ENCODE measurements at places on chromosomes 11 and 22.

- peak; percentile 57 for DNase-seq
These were observed 41.4 kb upstream of the TTLL12 start for GRCh38 chr22:43228330-43228729.

GRCh38 chr11:90220391-90220790 lies 2.5 kb downstream of the CHORDC1 start:
- no peak for DNase-seq

GRCh38 chr11:132072044-132072857 lies 701.8 kb downstream of the NTM start:
- peak; percentile 76 for DNase-seq

- peak; percentile 83 for DNase-seq
These were observed 886 bp downstream of the PITPNM1 start for GRCh38 chr11:67504005-67504949.

DNA sequence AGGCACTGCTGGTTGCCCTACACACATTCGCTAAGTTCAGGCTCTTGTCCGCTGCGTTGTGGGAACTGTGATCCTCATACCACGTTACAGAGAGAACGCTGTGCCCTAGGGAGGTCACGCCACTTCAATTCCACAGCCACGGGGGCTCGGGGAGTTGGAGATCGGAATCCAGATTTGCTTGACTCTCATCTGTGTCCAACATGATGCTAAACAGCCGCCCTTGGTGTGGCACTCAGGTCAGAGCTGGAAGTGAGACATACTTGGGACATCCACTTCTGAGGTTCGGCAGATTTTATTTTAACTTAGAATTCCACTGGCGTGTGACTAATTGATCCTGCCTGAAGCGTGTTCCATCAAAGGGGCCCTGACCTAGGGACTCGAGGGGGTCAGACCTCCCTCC lies 41.7 kb downstream of the RIBC2 start:
- no peak for DNase-seq

DNA sequence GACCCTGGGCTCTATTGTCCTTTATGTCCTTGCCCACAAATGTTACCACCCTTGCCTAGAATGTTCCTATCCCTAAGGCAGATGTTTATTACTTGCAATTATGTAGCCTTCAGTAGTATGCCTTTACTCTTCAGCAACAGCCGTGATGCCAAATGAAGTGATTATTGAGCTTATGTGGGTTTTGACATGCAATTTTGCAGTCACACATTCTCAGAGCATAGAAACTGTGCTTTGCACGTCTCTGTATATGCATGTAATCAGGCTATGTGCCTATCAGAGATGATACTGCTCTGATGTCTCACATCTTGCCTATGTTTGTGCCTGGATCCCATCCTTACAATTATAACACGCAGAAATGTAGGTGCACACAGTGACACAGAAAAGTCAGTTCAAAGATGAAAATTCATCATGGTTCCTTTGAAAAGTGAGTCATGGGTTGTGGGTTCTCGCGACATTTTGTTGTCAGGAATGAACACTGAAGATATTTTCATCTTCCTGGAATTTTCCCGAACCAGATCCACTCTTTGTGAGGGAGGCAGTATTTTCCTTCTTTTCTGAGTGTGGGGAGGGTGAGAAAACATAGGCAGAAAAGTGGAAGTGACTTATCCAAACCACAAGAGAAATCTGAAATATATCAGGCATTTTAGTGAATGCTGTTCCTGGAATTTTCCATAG lies 81.1 kb downstream of the BMAL1 start:
- no peak for DNase-seq

GRCh38 chr11:46639197-46639839 lies 22.0 kb downstream of the ATG13 start:
- DNase-seq: no peak

GRCh38 chr22:28413612-28414399 lies 265.8 kb downstream of the TTC28 start:
- no peak for DNase-seq

- no peak for DNase-seq
These were observed 84.8 kb downstream of the SLC1A2 start for GRCh38 chr11:35334385-35335090.

- no peak for DNase-seq
These were observed 140.0 kb downstream of the AASDHPPT start for GRCh38 chr11:106217456-106217855.

- DNase-seq: peak; percentile 89
These were observed 213.1 kb downstream of the INSC start for GRCh38 chr11:15327786-15328231.

GRCh38 chr11:3008746-3009336 lies 16.7 kb upstream of the NAP1L4 start:
- no peak for DNase-seq

- peak; percentile 23 for DNase-seq
These were observed 17.4 kb downstream of the LUZP2 start for GRCh38 chr11:24514219-24514594.

GRCh38 chr11:123033895-123034294 lies 28.0 kb downstream of the HSPA8 start:
- DNase-seq: no peak

- DNase-seq: peak; percentile 92
These were observed at the start of gene TMEM132A for GRCh38 chr11:60924110-60924905. TMEM132A (plus strand) TSS chr11:60924460; CDS start chr11:60924634, 174 bp downstream.

DNA sequence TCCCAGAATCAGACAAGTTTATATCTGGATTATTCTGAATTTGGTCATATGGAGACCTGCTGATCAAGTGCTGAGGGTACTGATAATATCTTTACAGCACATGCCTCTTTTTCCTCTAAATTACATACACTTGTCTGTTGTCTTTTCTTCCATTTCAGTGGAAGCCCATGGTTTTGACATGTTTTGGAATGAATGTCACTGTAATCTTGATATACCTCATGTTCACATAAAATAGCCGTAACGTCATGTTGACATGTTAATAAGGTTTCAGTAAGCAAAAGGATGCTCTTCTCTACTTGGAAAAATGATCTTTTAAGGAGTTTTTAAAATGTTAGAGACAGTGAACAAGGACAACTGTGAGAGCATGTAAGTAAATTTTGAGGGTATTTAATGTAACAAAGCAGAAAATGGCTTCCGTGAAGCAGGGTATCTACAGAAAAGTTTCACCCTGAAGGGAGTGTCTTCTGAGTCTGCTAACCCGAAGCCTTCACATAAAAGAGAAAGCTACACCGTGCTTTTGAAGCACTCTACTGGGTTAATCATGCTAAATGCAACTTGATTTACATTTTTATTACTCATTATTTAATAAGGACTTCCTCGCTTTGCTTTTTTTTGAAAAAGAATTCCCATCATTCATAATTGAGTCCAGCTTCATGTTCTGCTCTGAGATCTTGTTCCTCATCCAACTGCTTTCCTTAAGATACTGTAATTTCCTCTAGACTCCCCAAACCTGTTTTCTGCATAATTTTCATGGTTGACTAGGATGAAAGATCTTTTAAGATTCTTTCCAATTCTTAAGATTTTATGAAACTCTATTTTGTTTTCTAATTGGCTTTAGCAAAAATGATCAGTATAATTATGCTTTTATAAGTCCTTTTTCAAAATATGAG lies 56.2 kb downstream of the YAP1 start:
- no peak for DNase-seq

Measured in eye (tissue), 1 donor.